ENCODE measurements at places on chromosomes 6 and 20.

DNA sequence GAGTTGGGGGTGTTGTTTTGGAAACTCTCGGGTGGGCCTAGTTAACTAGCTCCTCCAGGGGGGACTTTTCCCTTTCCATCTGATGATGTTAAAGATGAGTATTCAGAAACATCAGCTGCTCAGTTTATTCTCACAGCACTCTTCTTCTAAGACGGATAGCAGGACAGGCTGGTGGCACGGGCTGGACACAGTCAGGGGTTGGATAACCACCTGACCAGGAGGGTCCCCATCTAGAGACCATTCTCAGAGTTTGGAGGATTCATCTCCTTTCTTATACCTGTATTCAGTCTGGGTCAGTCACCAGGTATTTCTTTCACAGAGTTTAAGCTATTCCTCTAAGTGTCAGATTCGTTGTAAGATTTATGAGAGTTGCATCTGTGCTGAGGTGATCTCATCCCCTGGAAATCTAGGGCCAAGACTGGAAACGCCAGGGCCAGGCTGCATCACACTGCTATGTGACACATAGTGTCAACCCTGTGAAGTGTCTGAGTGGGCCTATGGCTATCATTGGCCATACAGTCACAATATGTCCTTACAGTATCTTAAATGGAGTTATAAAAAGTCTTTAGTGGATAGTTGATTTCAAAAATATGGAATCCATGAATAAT, 111.7 kb downstream of the FAM50B start:
- no peak for DNase-seq

GRCh38 chr6:2450546-2450945, 205.1 kb upstream of the GMDS start:
- peak; percentile 55 for DNase-seq

DNA sequence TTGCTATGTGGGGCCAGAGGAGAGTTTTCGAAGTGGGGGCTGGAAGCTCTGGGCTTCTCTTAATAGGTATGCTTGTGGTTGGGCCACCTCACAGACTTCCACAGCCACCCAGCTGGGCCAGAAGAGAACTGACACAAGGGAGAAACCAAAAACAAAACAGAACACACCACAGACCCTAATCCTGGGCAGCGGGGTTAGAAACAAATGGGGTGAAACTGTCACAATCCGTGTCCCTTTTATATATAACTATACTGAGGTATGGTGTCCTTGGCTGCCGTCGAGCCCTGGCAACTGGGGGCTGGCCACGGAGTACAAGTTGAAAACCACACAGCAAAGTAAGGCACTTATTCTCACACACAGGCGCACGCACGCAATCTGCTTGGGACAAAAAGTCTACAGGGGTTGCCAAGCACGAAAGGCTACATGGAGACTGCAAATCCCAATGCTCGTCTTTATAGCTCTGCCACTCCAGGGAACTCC, 78.3 kb downstream of the TRAM2 start:
- DNase-seq, result no peak

DNA sequence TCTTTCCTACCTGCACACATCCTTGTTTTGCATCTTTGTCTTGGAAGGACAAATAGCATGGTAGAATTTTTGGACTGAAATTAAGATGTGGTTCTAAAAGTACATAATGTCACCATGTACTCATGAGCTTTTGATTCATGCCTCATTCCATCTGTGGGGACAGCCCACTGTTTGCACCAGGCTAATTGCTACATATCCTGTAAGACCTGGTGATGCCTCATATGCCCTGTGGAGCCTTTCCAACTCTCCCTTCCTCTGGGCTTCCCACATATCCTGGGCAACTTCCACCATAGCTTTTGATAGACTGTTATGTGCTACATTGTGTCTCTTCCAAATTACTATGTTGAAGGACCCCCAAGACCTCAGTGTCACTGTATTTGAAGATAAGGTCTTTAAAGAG, 213.6 kb upstream of the PREP start:
- DNase-seq, result no peak

DNA sequence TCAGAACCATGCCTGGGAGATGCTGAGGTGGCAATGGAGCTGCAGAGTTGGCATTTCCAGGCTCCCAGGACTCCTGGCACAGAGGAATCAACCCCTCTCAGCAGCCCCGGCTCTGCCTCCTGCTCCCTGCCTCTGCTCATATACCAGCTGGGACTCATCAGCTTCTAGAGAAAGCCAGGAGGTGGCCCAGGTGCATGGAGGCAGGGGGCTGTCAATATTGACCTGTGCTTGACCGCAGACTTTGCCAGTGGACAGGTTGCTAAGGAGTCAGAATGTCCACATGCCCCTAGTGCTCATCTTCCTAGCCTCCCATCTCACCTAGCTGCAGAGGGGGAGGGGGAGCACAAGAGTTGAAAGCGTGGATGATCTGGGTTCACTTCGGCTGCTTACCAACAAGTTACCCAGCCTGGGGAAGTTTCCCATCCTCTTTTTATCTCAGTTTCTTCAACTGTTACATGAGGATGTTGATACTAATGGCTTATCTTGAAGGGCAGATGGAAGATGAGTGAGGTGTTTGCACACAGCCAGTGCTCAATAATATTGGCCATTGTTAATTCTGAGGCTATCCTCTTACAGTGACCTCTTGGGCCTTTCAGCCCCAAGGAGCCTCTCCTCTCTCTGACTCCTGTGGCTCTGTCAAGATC, 9.2 kb upstream of the SCRT2 start:
- DNase-seq, result no peak

- no peak for DNase-seq
Measured at GRCh38 chr6:92608751-92609150, 810.6 kb downstream of the EPHA7 start.

GRCh38 chr20:52340036-52340634, 148.6 kb upstream of the ZFP64 start:
- no peak for DNase-seq

DNA sequence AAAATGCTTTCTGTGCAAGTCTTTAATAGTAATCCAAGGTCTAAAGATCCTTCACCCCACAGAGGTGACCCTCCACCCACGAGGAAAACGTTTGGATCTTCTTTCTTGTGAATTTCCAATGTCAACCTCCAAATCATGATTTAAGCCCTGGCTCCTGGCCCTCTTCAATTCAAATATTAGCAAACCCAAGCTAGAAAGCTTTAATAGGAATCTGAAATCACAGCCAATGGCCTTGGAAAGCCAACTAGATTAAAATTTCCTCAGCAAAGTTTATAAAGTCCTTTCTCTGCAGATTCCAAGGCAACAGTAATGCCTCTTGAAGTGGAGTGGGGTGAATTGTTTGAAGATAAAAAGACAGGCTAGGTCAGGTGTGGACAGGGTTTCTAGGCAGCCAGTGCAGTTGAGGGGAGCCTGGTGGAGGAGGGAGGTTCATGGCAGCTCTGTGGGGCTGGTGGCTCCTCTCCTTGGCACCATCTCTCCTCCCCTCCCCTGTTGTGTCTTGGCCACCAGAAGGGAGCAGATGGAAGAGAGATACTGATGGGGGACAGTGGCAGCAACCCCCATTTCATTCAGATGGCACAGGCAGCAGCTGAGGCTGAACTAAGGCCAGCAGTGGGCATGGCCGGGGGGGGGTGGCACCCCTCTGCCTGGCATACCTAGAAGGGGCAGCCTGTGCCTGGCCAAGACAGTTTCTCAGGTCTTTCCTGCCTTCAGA, 12.0 kb upstream of the UQCC2 start:
- peak; percentile 33 for DNase-seq

DNA sequence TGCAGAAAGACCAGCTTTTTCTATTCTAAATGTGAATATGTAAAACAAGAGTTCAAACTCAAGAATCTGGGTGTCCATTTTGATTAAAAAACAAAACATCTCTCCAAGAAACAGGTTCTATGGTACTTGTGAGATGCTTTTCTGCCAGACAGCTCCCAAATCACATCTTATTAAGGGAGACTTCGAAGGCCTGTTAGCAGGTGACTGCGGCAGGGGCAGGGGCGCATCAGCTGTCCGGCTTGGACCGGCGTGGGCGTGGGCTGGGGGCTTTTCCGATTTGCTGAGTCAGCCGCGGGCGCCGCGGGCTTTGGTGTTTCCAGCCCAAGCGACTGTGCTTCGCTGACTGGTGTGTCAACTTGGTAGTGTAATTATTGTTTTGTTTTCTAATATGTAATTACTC, 32.6 kb downstream of the TFAP2A start:
- DNase-seq, result no peak

DNA sequence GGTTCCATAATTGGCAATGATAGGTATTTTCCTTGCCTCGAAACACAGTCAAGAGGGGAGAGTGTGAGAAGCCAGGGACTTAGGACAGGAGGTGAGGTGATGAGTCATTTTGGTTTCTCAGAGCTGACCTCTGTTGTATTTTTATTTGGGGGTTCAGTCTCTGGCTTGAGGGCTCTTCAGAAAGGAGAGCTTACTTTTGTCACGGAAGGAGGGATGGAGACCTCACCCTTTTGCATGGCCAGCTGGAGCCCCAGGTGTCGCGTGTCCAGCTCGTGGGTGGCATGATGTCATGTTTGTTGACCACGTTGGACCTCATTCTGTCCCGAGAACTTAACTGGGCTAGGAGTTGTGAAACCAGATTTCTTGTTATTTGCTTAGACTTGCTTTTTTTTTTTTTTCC, 293.9 kb downstream of the QKI start:
- DNase-seq, result no peak

DNA sequence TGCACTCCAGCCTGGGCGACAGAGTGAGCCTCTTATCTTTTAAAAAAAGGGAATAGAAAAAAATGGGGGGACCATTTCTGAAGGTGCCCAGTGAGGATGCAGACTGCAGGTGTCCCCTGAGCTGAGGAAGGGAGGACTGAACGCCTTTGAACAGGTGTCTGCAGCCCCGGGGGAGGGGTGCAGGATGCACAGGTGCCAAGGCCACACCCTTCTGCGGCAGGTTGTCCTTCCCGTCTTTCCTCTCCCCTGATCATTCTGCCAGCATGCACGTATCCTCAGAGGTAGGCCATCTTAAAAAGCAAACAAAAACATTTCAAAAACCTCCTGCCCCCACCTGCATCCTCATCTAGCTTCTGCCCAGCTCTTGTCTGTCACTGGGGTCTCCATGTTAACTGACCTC, 101.3 kb downstream of the MTHFD1L start:
- no peak for DNase-seq

DNA sequence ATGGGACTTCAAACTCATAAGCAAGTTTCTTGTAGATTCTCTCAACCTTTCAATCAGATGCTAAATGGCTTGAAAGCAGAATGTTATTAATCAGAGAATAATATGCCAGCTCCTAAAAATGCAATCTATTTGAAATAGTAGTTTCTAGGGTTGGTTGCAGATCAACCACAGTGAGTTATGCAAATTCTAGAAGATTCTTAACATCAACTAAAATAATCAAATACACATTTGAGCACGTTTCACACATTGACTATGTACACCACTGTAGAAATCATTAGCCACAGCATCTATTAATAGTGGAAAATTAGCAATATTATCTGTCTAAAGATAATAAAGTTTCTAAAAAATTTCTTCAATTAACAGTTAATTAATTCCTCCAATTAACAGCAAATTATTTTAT, 141.9 kb upstream of the GJE1 start:
- DNase-seq, result no peak

DNA sequence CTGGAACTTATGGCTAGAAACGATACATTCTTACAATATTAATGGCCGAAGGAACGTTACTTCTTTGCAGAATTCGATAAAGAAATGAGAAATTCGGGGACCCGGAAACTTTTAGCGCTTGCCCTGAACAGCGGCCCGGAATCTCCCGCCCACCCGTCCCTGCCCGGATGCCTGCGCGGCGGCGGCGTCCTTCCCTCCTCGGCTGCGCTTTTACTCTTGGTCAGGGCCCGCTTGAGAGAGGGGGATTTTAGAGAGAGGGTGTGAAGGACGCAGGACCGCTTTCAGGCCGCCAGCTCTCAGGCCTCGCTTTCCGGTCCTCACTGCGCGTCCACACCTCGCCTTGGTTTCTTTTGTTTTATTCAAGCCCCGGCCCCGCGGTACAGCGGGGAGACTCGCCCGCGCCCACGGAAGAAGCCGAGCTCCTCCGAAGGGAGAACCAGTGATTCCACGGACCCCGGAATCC, 243.7 kb downstream of the ARID1B start:
- peak; percentile 74 for DNase-seq

DNA sequence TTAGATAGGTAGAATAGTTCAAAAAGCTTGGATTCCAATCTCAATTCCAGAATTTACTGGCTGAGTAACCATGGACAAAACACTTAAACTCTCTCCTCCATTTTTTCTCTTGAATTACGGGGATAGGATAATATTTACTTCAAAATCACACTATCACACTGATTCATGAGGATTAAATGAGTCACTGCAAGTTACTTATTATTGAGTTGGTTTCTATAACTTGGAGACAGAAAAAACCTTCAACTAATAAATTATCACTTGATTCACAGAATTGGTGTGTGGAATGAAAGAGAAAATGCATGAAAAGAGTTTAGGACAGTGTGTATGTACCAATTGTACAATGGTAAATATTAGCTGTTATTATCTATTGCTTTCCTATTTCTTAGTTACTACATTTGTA, 585.2 kb downstream of the PHF3 start:
- DNase-seq, result no peak

DNA sequence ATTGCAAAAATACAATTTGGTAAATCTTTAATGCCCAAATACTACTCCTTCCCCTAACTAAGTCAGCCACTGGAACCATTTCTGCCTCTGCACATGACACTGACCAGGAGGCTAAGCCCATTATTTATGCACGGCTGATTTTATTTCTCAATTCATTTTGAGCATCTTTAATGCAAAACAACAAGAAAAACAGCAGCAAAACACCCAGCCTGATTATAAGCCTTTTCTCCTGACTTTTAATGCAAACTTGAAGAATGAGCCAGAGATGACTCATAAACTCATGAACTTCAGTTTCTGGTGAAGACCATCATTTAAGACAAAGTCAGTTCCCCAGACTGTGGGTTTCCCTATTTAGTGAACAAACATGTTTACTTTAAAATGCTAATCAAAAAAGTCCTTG, 51.6 kb downstream of the CYP24A1 start:
- DNase-seq, result no peak

GRCh38 chr6:121944354-121944753, 455.1 kb upstream of the HSF2 start:
- DNase-seq, result no peak

All from Right ventricle myocardium superior (tissue), 1 donor.